ENCODE measurements at places on chromosomes 3 and 15. TPM values are rescaled to one million over a fixed set of nuclear protein-coding genes. Genes with fewer than 3 reads are reported as not detected.

Gene GPR87
- total RNA-seq = 0.09 TPM

Gene CPN2
- not detected for total RNA-seq

Gene LMAN1L
- total RNA-seq = not detected

Gene POPDC2
- 0.59 TPM for total RNA-seq

Gene PGBD4
- total RNA-seq = 3.3 TPM

Gene TMEM207
- not detected for total RNA-seq

Gene SEMA6D
- 0.46 TPM for total RNA-seq

Gene ITIH1
- total RNA-seq = not detected

Gene DUOX2
- not detected for total RNA-seq

Gene GPR149
- not detected for total RNA-seq

Gene AZI2
- 255 TPM for total RNA-seq

Gene ERICH6
- not detected for total RNA-seq

Gene FMN1
- total RNA-seq = under 0.01 TPM
